ENCODE measurements at places on chromosomes 12 and 14. TPM values are rescaled to one million over a fixed set of nuclear protein-coding genes. Genes with fewer than 3 reads are reported as not detected.

The POTEM gene
- polyA plus RNA-seq = not detected

DNA sequence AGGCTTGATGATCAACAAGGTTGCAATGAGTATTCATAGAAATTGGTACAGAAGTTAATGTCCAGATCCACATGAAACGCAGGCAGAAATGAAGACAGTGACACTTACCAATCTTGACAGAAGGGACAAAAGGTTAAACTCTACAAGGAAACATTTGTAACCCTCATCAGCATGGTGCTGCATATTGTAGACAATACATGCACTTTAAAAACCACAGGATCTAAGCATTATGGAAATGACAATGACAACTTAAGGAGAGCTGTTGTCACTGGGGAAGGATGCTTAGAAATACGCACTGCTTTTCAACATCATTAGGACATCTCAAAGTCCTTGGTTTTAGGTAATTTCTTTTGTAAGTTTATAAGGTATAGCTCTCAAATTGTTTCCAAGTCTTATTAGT, 130.6 kb downstream of the ATP23 start:
- DNase-seq = no peak

The KRT81 gene
- polyA plus RNA-seq = not detected

- no peak for DNase-seq
Measured at GRCh38 chr12:56256326-56256960, 1.7 kb downstream of the ANKRD52 start.

GRCh38 chr14:78933166-78933565, 763.0 kb downstream of the NRXN3 start:
- no peak for DNase-seq

- no peak for DNase-seq
Measured at GRCh38 chr12:117718141-117718540, 250.6 kb downstream of the KSR2 start.

DNA sequence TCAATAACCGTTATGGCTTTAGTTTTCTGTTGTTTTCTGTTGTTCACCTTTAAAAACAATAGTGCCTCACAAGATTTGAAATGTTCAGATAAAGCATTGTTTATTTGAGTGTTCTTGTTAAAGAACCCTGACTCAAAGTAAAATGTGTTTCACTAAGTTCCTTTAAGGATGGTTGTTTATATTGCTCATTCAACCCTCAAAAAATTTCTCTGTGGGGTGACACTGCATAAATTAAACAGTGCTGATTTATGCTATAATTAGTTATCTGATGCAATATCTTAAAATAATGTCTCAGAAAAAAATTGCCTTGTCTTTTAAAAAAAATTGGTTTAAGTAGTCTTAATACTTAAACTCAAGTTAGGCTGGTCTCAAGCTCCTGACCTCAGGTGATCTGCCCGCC, 775.1 kb downstream of the FLRT2 start:
- no peak for DNase-seq

GRCh38 chr12:82009524-82009923, 250.4 kb upstream of the PPFIA2 start:
- no peak for DNase-seq

- DNase-seq = no peak
Measured at GRCh38 chr12:12719496-12719895, 2.3 kb downstream of the CDKN1B start.

DNA sequence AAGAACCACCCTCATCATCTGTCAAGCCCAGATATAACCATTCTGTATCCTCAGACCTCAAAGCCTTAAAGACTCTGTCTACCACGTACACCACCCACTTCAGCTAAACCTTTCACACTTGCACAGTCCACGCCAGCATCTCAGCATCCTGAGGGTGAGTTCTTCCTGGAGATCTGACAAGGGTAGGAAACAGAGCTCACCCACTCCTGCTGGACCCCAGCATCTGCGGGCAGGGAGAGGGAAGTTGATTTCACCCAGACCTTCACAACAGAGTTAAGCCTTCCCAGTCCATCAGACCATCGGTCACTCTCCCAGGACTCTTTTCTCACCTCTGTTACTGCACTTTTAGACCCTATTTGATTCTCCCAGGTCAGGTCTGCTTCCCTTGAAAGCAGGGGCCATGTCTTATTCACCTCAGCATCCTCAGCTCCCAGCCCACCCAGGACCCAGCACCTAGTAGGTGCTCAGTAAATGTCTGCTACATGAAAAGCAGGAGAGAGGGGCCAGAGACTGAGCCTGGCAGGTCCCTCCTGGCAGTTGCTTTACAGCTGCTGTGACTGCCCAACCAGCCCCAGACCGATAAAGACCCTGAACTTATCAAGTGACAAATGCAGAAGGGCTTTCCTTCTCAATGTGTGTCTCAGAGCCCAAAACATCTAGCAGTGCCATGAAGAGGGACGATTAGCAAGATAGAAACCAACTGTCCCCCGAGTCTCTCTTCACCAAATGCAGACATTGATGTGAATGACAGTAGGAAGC, 34.1 kb downstream of the ANO2 start:
- no peak for DNase-seq

DNA sequence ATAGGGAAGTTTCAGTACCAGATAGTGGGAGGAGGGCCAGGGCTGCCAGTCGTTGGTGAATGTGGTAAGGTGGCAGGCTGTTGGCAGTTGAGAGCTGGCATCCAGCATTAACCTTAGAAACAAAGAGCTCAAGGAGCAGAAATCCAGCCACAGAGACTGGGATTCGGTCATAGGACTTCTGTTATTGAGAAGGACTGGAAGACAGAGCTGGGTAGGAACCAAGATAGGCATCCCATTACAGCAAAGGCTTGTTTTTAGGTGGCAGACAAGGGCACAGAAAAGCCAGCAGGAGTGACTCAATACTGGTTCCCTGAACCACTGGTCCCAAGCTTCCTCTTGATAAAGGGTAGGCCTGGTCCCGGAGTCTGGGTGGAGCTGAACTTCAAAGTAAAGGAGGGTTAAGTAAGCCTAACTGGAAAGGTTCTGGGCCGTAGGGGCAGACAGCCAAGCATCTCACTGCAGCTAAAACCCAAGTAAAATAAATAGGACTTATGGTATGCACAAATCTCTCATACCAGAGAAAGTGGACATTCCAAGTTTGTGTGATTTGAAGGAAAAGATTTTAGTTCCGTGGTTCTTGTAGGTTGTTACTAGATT, 147.9 kb downstream of the ETV6 start:
- no peak for DNase-seq

- no peak for DNase-seq
Measured at GRCh38 chr12:65164244-65164643, 5.1 kb upstream of the LEMD3 start.

GRCh38 chr12:15601210-15601800, 187.9 kb downstream of the EPS8 start:
- no peak for DNase-seq

DNA sequence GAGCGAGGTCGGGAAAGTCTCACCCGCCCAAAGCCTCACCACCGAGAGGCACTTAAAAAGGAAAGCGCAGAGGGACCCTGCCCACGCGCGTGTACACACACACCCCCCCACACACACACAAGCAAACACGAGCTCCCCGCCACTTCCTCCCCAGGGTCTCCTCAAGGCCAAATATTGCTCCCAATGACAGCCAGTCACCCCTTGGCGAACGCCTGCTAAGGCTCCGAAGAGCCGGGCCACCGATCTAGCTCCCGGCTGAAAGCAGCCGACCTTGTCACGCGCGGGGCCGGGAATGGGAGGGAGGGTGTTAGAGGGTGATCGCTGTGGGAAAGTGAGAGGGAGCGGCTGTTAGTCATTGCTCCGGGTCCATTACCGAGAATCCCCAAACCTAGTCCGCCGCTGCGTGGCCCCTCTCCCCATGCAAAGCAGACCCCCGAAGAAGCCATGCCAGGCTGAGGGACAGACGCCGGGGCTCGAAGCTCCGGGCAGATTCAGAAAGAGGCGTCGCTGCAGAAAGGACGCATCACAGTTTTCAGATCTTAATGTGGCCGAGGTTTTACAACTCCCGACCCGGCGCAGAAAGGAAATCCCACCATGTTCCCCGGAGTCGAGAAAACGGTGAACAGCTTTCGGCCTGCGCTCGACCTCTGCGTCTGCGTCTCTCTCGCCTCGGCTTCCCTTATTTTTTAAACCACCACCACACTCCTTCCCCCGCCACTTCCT, 2.6 kb downstream of the BMP4 start:
- DNase-seq = peak; percentile 51

Data from left renal cortex interstitium (tissue), 4 donors.